ENCODE measurements at places on chromosomes 6 and 20.

DNA sequence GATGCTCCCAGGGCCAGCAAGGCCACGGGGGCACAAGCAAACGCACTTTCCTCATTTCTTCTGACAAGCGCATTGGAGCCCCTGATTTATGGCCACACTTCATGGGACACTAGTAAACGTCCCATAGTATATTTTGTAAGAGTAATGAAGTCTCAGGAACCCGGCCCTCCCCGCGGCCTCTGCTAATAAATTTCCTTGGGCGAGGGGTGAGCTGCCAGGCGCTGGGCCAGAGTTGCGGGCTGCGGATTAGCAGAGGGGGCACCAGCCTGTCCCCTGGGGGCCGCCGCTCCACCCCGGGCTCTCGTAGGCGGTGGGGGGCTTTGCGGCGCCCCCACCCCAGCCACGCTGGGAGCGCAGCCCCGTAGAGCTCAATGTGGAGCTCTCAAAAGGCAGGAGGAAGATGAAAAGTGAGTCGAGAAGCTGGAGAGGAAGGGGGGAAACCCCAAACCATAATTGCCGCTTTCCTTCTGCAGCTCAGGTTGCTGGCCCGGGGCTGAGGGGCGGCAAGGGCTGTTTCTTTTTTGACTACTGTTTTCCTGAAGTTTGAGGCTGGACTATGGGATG is 173.6 kb downstream of the CDC5L start:
- DNase-seq, result no peak

- DNase-seq, result no peak
These were observed 16.7 kb upstream of the ETV7 start for GRCh38 chr6:36404164-36404563.

DNA sequence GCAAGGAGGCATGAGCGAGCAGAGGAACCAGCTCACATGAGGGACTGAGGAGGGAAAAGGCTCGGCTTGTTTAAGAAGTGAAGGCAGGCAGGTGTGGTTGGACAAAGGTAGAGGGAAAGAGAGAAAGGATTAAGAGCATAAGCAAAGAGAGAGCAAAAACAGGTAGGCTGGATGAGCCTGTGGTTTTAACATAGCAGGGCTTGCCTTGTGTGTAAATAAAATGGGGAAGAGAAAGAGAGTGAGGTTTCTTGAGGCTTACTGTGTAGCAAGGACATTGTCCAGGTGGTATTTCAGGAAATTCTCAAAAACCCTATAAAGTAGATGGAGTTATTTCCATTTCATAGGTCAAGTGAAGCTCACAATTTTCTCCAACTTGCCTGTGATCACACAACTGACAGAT is 93.9 kb upstream of the HDAC2 start:
- DNase-seq, result no peak

DNA sequence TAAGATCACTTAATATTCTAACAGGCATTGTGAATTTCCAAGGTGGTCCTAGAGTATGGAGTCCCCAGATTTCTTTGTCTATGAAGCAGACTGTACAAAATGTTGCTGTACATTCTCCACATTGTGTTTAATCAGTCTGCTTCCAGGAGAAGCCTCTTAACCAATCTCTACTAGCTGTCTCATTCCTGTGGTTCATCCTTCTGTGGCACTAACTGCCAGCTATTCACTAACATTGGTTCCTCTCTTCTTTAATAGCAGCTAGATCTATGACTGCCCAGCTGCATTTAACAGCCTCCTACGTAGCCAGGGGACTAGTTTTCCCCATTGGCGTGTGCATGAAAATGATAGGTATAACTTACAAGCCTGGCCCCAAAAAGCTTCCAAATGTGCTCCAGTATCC is 395.4 kb downstream of the SAMD5 start:
- no peak for DNase-seq

- no peak for DNase-seq
These were observed 536 bp downstream of the ZFP57 start for GRCh38 chr6:29680416-29680815.

DNA sequence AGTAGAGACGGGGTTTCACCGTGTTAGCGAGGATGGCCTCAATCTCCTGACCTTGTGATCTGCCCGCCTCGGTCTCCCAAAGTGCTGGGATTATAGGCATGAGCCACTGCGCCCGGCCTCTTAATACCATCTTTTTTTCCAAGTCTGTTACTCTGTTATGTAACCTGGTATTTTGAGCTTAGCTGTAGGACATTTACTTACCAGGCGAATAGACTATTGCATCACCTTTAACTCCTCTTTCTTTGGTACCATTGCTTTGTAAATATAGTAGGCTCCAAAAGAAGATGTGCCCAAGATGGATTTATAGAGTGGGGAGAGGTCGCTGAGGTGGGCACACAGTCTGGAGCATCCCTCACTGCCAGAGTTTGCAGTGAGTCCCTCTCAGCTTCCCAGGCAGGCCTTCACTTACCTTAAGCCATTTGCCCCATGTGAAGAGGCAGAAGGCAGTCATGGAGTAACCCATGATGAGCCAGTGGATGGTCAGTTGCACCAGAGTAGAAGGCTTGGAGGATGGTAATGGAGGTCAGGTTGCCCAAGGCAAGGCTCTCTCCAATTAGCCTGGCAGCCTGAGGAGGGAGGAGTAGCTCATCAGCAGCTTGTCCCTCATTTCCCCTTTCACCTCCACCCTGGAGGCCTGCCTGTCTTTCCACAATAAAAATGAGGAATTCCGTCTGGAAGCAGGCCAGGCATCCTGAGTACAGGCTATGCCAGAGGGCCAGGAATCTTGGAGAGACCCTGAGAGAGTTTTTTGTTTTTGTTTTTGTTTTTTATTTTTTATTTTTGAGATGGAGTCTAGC is 9.7 kb downstream of the TIAM2 start:
- DNase-seq, result no peak

DNA sequence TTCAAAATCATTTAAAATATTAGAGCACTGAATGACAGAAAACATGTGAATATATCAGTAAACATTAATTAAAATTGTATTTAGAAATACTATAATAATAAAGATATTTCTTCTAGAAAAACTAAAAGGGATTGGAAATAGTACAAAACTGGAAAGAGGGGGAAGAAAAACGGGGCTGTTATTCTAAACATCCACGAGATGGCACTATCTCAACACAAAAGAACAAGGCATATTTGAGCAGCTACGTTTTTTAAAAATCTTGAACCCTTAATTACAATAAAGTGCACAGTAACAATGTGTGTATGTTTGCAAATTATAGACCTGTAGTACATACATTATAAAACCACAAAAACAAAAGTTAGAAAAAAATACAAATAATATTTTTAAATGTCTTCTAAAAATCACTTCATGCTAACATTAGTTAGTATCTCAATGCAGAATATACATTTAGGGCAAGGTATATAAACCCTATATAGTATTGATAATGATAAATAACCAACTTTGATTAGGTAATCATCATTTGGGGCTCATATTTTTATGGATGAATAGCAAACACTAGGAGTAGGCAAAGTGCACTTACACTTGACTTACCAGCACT is 42.5 kb upstream of the PNISR start:
- DNase-seq, result no peak

- DNase-seq, result no peak
These were observed 154.3 kb downstream of the MRPL14 start for GRCh38 chr6:43972913-43973300.

GRCh38 chr6:165186041-165186440 is 123.4 kb downstream of the C6orf118 start:
- no peak for DNase-seq

- DNase-seq, result no peak
These were observed 373.0 kb downstream of the HDGFL1 start for GRCh38 chr6:22942403-22942802.

GRCh38 chr6:37607944-37608343 is 89.7 kb downstream of the MDGA1 start:
- DNase-seq, result no peak

- no peak for DNase-seq
These were observed 6.8 kb downstream of the NRN1 start for GRCh38 chr6:5999688-6000608.

DNA sequence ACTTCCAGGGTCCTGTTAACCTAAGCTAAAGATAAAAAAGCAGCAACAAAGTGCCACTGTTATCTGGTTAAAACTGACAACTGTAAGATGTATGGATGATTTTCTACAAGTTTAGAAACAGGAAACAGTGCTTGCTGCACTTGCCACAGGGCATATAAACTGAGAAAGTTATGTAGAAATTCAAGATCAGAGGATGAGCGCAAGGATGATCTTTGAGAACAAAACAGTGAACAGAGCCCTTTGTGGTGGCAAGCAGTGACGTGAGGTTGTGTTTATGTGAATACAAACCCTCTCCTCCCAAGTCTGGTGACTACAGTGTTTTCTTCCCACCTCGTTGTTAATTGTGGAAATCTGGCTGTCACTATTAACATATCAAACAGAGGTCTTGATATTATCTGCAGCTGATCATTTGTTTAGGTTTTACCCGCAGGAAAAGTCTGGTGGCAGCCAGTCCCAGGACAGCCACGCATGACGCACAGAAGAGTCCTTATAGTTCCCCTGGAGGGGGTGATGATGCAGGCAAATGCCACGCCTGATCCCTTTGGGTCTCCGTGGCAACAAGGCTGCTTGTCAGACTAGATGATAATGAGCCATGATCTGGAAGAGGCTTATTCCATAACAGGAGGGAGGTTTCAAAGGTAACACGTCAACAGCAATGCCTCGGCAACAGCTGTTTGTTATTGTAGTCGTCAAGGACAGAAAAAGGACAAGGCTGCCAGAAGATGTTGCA is 43.1 kb upstream of the TNFAIP3 start:
- no peak for DNase-seq

DNA sequence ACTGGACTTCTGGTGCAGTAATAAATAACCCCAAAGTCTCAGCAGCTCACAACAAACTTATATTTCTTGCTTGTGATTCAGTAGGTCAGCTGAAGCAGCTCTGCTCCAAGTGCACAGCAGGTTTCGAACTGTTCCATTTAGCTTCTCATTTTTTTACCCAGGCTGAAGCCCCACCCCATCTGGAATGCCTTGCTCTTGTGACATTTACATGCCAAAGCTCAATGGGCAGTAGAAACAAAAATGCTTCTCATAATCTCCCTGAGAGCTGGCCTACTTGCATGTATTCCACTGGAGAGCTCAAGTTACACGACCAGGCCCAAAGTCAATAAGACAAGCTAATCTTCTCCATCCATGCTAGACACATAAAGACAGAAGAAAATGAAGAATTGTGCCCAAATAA is 165.2 kb downstream of the HAO1 start:
- no peak for DNase-seq

DNA sequence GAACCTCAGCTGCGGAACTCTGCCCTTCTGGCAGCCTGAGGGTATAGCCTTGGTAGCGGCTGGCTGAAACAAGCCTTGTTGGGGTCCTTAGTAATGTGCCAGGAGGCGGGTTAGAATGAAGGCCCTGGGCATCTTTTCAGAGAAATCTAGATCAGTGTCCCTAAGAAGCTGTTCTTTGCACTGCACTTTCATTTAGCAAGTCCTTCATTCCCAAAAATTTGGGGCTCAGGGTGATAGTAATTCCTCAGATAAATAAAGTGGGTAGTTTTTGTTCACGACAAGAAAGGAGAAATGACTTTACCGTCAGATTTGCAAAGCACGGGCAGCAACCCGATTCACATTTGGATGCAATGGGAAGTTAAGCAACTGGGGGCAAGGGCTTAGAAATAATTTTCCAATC is 3.2 kb downstream of the INSM1 start:
- DNase-seq, result no peak

DNA sequence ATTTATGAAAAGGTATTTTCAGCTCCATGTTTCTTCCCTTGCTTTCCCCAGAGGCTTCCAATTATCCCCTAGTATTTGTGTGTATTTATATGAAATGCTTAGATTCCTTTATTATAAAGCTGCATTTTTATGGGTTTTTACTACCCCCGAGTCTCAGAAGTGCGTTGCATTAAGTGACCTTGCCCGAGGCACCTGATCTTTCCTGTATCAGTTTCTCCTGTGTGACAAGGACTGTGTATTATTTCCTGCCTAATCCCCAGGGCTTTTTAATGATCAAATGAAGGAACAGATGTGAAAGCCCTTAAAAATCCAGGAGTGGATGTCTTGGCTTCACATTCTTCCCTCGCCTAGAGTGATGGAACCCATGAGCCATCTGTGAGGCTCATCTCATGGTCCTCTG is 118.8 kb downstream of the TULP4 start:
- no peak for DNase-seq

DNA sequence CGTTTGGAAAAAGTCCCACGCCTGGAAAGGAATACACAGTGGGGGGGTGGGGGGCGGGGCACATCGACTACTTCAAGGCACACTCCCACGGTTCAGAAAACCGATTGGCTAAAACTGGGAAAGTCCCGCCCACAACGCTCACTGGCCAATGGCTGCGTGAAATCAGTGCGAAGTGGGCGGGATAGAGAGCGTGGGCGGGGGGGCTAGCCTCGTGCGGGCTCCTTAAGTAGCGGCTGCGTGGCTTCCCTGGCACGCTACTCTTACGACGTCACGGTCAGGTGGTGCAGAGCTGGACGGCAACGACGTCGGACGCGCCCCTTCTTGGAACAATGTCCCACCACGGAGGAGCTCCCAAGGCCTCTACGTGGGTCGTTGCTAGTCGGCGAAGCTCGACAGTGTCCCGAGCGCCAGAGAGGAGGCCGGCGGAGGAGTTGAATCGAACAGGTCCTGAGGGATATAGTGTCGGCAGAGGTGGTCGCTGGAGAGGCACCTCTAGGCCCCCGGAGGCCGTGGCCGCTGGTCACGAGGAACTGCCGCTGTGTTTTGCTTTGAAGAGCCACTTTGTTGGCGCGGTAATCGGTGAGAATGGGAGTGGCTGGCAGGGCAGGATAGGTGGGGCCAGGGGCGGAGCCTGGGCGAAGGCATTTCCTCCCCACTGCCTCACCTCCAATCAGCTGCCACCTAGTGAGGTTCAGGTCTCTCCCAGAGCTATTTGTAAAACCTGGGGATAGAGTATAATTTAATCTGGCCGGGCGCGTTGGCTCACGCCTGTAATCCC is at the start of gene DDX43:
Gene DDX43 (plus strand): TSS at position 252 of the 778 bp plus-strand sequence. CDS start 78 bp downstream, at position 330.
- no peak for DNase-seq

- DNase-seq, result no peak
These were observed 218.2 kb downstream of the C6orf118 start for GRCh38 chr6:165091121-165091785.

DNA sequence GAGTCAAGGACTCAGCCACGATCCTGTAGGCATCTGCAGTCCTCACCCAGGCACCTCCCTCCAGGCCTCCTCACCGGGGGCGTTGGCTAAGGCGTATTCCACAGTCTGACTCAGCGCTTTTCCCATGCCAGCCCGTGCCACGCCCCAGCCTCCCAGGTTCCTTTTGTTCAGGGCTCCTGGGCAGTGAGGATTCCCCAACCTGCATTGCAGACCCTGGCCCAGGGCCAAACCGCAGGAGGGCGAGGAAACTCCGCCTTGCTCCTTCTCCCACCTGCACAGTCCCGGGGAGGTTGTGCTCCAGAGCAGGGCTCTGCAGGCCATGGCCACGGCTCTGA is 202.8 kb upstream of the CST7 start:
- DNase-seq, result no peak

GRCh38 chr6:55046869-55047422 is 127.4 kb upstream of the HCRTR2 start:
- no peak for DNase-seq

- no peak for DNase-seq
These were observed 24.3 kb downstream of the MYCT1 start for GRCh38 chr6:152721956-152722355.

DNA sequence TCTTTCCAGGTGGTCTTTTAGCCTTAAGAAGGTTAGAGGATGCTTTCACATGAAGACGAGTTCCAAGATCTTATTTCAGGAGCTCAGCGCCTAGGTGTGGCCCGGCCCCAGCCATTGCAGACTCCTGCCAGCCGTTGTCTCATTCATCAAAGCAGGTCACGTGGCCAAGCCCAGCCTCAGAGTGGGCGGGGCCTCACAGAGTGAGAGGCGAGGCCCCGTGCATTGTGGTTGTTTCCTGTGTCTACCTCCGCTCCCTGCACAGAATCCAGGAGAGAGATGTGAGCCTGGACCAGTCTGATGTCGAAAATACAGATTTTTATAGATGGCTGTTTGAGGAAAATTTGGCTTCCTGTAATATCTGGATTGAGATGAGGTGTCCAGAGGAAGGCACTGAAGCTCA is 49.2 kb upstream of the CST5 start:
- DNase-seq, result no peak
